Heart right ventricle (tissue), 16 donors: ENCODE measurements at places on chromosomes 7 and 10. TPM values are rescaled to one million over a fixed set of nuclear protein-coding genes. Genes with fewer than 3 reads are reported as not detected.

Gene OR2A12
- total RNA-seq: not detected

Gene C1QL3
- not detected for total RNA-seq

Gene PGAM1
- total RNA-seq: 303 TPM

Gene C10orf95
- total RNA-seq: not detected

Gene JAZF1
- 33.3 TPM for total RNA-seq

Gene UCMA
- total RNA-seq: not detected

Gene GNG11
- 21.4 TPM for total RNA-seq

Gene TMEM26
- 0.61 TPM for total RNA-seq

Gene SRGN
- total RNA-seq: 47.2 TPM

Gene HOXA3
- total RNA-seq: 0.25 TPM

Gene RINT1
- total RNA-seq: 15.2 TPM

Gene ADRA2A
- 1.1 TPM for total RNA-seq

- no peak for DNase-seq
Measured at GRCh38 chr7:108078211-108078673, 51.9 kb downstream of the LAMB4 start.

- peak; percentile 84 for DNase-seq
Measured at GRCh38 chr10:132588301-132589013, 50.9 kb downstream of the INPP5A start.

GRCh38 chr7:121016966-121017365 lies 28.5 kb downstream of the CPED1 start:
- DNase-seq: no peak

DNA sequence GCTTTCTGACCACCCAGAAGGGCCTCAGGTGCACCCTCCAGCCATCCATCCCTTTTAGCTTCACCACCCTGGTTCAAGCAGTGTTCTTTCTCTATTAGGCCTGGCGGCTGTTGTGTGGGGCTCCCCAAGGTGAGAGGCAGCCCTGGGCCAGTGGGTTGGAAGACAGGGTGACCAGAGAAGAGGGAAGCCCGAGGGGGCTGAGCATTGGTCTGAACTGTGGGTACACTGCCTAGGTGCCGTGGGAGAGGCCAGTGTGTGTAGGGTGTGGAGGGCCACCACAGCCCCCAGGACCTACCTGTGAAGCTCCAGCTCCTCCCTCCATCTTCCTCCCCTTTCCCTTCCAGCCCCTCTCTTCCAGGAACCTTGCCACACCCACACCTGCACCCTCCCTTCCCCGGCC lies 9.1 kb upstream of the MTPAP start:
- DNase-seq: no peak

GRCh38 chr10:102150970-102151773 lies 1.0 kb upstream of the NOLC1 start:
- no peak for DNase-seq

DNA sequence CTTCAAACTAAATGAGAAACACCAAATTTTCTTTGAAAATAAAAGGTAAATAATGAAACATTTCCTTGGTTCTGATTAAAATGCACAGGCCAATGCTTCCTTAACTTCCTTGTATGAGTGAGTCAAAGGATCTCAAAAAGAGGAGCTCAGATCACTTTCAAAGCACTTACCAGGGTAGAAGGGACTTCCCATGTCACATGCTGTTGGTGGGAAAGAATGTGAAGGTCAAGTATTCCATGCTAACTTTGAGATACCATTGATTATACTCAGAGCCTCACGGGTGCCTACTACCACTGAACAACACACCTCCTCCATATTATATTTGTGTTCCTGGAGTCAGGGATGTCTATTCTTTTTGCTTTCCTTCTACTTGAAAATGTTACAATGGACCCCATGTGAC lies 233.5 kb upstream of the KIAA1217 start:
- no peak for DNase-seq

GRCh38 chr10:86376852-86377796 lies 10.5 kb upstream of the GRID1 start:
- peak; percentile 56 for DNase-seq

DNA sequence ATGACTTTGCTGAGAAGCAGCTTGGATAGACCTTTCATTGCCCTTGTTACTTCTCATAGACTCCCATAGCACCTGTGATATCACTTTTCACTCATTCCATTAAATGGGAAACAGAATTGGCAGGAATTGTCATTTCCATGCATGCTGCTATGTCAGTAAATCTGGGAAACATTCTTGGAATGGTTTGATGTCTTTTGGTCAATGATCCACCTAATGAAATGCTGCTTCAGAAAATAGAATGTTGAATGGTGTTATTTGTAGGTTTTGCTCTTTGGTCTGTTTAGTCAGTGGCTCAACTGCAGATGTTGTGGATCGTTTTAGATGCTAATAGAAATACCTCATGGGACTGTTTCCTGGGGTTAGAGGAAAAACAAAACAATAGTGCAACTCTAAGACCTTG lies 127.8 kb downstream of the PLPP4 start:
- DNase-seq: no peak

DNA sequence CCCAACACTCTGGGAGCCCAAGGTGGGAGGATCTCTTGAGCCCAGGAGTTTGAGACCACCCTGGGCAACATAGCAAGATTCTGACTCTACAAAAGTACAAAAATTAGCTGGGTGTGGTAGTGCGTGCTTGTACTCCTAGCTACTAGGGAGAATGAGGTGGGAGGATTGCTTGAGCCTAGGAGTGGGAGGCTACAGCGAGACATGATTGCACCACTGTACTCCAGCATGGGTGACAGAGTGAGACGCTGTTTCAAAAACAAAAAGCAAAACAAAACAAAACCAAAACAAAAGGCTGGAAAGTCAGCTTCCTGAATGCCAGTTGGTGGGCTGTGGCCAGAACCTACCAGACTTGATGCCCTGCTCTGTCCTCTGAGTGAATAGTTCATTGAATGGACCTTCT lies 242.8 kb downstream of the PHTF2 start:
- DNase-seq: no peak

DNA sequence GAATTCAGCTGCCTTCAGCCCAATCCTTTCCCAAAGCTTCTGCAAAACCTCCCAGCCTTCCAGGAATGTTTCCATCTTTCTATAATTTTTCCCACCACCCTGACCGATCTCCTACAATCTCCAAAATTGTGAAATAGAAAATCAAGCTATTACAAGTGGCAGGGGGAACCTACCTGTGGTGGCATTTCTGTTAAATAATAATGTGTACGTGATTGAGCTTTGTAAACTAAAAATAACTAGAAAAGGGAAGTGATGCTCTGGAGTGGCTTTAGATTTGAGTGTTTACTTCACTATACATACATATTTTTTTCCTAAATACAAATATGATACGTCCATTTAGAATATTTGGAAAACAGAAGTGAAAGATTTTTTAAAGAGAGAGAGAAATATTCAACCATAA lies 593.6 kb downstream of the GRM8 start:
- DNase-seq: no peak

DNA sequence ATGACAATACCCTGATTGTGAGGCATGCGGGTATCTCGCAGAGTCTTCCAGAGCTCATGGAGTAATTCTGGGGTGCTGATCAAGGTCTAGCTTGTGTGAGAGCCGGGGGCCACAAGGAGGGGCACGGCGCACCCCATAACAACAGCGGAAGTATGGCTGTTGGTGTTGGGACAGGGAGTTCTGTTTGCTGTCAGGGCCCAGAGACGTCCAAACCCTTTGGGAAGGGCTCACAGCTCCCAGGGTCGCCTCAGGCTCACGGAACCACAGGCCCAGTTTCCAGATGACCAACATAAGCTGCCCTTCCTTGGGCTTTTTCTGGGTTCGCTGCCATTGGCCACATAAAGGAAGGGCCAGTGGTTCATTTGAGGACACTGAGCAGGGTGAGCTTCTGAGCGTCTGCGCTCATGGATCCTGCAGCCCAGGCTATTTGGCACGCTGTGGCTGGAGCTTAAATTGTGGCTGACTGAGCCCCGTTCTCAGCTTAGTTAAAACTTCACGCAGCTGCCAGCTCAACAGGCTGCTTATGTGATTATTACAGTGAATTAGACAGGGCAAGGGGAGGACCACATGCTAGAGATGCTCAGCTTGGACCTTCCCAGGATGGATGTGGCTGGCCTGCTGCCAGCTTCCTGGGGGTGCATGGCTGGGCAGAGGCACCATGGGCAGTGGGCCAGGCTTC lies 92.3 kb downstream of the DNAJB6 start:
- no peak for DNase-seq

GRCh38 chr10:51876503-51876902 lies 177.1 kb upstream of the CSTF2T start:
- no peak for DNase-seq

- peak; percentile 38 for DNase-seq
Measured at GRCh38 chr7:2621948-2622640, 9.7 kb upstream of the TTYH3 start.

DNA sequence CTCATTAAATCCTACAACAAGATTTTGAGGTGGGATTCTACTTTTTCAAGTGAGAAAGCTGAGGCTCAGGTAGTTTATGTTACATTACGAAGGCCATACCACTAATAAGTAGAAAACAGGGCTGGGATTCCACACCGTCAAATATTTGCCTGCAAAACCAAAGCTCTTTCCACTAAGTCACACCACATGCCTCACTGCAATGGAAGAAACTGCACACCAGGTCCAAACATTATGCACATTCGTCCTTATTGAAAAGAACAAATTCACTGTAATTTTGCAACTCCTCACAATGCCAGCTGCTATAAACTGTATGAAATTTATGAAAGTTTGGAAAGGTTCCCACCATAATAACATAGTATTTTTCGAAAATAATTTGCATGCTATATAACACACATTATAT lies 66.5 kb downstream of the DGKB start:
- DNase-seq: no peak

- no peak for DNase-seq
Measured at GRCh38 chr7:17234398-17235031, 63.9 kb upstream of the AHR start.

DNA sequence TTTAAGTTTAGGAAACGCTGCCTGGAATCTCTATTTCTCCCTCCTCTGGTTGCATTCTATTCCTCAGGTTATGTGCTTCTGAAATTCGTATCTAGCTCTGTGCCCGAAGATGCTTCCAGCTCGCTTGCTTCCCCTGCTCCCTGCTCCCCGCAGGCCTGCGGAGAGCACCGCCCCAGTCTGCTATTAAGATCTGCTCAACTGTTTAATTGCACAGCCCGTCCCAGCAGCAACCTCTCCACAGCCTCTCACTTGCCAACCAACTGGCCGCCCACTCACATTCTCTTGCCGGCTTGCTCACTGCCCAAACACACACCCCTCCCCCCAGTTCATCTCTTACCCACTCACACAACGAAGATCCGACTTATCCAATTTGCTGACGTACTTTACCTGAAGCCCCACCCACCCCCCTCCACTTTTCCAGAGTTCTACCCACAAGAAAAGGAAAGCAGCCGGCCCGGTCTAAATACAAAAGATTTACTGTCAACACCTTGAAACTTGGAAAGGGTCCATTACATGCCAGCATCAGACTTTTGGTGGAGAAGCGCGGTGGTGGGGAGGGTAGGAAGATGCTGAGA lies 167.3 kb upstream of the KLF14 start:
- DNase-seq: peak; percentile 75

- DNase-seq: no peak
Measured at GRCh38 chr10:77308084-77308732, 329.4 kb downstream of the KCNMA1 start.

GRCh38 chr10:22505911-22506685 lies 160.8 kb downstream of the SPAG6 start:
- no peak for DNase-seq

DNA sequence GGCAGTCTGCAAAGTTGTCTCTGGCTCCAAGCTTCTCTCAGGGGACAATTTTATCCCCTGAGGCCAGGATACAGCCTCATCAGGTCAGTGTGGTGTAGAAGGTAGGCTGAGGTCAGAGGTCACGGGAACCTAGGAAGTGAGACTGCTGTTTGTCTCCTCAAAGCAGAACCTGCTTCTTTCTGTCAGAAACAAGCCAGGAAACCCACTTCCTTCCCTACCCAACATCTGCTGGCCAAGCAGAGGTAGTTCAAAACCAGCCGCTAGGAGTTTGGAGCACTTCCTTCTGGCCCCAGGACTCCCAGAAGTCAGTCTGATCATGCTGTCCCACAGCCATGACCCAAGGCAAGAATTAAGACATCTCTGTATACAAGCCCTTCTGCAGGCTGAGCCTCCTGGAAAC lies 12.2 kb downstream of the CLRN3 start:
- no peak for DNase-seq

DNA sequence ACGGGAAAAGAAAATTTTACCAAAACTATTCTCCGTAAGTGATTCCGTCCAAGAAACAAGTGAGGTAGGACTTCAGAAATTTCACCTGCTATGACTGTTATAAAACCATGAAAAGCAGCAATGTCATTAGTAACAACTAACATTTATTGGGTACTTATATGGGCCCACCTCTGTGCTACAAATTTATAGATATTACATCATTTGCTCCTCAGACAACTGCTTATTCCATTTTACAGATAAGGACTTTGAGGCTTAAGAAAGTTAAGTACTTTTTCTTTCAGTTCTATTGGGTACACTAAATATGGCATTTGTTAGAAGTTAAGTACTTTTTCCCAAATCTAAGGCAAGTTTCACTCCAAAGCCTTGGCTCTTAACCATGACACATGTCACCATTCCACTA lies 36.3 kb downstream of the HACD1 start:
- no peak for DNase-seq

DNA sequence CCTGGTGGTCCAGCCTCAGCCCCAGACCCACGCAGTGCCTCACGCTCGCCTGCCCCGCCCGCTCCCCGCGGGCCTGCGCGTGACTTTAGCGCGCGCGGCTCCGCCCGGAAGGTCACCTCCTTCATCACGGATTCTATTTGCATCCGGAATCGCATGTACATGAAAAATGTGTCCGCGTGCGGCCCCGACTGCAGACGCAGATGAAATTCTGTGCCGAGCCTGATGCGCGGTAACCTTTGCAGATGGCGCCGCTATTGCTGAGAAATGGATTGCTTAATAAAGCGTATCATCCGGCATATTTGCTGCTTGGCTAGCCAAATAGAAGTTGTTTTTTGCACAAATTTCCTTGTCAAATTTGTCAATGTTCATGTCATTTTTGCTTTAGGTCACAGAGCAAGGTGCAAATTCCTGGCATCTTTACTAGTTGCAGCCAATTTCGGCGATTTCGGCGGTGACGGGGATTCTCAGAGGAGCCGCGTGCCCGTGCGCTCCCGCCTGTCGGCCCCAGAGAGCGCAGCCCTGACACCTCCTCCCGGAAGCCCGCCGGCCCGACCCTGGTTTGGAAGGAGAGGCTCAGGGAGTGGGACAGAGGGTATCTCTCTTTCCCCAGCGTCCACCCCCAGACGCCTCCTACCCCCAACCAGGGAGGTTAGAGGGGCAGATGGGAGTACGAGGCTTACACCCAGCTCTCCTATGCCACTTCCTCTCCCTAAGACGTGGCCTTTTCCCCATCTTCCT lies 85.9 kb upstream of the PAX2 start:
- DNase-seq: no peak
